HEK293T (cell line): ENCODE measurements at places on chromosomes 1 and 21.
A peak's percentile ranks its signal among the peaks of the same experiment; 100 is the strongest.

GRCh38 chr1:65066766-65067490, 81.1 kb upstream of the AK4 start:
- peak; percentile 77 for DNase-seq

- DNase-seq, result no peak
Measured at GRCh38 chr1:223635236-223635635, 30.3 kb downstream of the CAPN8 start.

GRCh38 chr21:32547018-32547417, 38.3 kb downstream of the TCP10L start:
- no peak for DNase-seq

DNA sequence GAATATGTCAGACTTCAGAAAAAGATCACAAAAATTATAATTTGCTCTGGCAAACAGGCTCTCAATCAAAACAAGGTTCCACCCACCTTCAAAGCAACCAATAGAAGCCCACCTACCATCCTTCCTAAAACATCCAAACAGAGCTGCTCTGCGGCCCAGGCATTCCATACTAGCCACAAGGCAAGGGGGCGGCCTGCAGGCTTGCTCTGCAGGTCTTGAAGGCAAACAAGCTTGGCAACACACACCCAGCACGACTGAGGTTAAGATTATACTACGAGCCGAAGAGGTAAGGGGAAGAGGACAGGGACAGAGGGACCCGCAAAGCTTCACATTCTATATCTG, 207.3 kb downstream of the SLC45A1 start:
- peak; percentile 21 for DNase-seq

DNA sequence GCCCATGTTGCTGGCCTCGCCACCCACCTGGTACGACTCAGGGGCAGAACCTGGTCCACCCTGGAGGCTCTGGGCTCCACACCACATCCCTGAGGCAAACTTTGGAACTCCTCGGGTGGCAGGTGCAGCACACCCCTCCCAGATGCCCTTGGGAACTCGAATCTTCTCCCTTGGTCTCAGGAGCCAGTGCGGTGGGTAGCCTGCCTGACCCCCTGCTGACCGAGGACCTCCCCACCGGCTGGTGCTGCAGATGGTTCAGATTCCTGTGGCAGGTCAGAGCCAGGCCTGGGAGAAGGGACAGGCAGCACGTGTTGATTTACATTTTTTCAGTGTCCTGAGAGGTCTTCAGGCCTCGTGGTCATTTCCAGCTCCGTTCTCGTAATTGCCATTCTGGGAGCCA, 6.3 kb upstream of the CFAP410 start:
- no peak for DNase-seq

DNA sequence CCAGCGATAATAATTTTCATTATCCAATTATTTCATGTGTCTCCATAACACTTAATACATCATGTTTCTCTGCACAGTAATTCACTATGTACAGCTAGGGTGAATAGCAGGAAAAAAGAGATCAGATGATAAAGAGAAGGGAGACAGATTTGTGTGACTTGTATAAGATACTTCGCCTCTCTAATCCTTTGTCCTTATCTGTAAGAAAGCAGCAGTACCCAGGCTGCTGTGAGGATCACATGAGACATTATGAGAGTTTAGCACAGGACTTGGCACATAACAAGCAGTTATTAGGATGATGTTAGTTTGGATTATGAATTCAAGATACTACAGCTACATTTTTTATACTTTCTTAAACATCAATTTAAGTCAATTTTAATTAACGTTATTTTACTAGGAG, 6.3 kb downstream of the ERG start:
- no peak for DNase-seq

- no peak for DNase-seq
Measured at GRCh38 chr1:116321766-116322175, 51.3 kb upstream of the ATP1A1 start.

- no peak for DNase-seq
Measured at GRCh38 chr1:13538832-13539231, 25.0 kb upstream of the LRRC38 start.

DNA sequence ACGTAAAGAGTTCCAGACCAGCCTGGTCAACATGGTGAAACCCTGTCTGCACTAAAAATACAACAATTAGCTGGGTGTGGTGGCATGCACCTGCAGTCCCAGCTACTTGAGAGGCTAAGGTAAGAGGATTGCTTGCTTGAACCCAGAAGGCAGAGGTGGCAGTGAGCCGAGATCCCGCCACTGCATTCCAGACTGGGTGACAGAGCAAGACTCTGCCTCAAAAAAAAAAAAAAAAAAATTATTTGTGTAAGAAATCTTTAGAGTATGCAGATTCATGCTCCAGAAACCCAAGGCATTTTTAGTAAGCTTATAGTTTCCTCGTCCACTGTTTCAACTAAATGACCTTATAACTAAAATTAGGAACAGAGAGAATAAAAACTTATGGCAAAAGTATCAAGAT, 51.3 kb downstream of the ABL2 start:
- no peak for DNase-seq

DNA sequence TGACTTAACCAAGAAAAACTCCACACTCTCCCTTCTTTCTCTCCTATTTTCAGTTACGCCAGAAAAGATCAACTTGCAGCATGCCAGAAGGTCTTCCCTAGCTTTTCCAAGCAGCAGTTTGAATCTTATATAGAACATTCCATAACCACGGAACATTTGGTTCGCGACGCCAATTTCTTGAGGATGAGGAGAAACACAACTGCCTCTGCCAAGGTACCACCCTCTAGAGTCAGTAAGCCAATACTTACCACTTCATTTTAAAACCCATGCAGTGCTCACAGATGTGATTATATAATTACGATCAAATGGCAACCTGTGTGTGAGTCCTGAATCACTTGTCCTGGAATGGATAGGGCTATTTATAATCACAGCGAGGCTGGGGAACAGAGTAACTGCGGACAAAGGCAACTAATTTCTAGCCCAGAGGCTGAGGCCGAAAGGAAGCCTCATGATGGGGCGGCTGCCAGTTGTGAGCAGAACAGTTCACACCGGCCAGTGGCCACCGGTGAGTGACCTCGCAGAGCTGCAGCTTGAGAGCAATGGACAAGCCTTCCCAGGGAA, 43.2 kb upstream of the BACE2 start:
- DNase-seq, result no peak

GRCh38 chr1:197638316-197638715, 137.0 kb downstream of the DENND1B start:
- DNase-seq, result no peak

DNA sequence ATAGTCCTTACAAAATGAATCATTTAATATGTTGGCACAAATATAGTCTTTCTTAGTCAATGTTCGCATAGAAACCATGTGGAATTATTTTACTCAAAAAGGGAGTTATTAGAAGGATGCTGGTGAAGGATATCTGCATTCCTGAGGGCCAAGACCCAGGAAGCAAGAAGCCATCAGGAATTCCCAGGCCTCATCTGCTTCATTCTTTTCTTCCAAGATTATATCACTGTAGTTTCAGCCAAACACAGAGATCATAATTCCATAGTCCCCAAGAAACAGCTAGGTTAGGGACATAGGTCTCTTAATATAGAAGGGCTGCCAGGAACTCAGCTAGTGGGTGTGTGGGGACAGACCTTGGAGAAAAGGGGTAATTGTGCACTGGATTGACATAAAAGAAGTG, 28.6 kb upstream of the DISC1 start:
- DNase-seq, result no peak

GRCh38 chr1:104163912-104164476, 414.3 kb downstream of the AMY1C start:
- no peak for DNase-seq

GRCh38 chr1:170157820-170158219, 12.1 kb downstream of the NTMT2 start:
- DNase-seq, result no peak

DNA sequence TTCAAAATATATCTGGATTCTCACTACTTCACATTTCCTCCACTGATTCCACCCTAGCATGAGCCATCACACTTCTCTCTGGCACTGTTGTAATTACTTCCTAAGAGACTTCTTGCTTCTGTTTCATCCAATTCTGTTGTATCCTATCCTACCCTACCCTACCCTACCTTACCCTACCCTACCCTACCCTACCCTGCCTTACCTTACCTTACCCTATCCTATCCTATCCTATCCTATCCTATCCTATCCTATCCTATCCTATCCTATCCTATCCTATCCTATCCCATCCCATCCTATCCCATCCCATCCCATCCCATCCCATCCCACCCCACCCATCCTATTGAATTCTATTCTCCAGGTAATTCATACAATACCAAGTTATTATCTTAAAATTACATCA, 29.7 kb downstream of the KCNA2 start:
- DNase-seq, result no peak

GRCh38 chr1:71231751-71232150, 150.9 kb upstream of the ZRANB2 start:
- DNase-seq, result no peak

DNA sequence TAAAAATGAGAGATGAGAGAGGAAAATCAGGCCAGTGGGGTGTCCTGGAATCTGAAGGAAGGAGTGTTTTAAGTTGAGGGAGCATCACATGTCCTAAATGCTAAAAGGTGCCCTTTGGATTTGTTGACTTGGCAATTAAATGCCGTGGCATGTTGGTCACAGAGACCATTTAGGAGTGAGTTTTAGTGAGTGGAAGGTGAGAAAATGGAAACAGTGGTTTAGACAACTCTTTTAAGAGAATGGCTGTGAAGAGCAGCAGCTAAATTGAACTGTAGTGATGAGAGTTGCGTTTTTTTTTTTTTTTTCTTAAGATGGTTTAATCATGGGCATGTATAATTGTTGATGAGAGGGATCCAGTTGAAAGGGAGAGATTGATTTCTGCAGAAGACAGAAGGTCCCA, 95.0 kb downstream of the S1PR1 start:
- no peak for DNase-seq

DNA sequence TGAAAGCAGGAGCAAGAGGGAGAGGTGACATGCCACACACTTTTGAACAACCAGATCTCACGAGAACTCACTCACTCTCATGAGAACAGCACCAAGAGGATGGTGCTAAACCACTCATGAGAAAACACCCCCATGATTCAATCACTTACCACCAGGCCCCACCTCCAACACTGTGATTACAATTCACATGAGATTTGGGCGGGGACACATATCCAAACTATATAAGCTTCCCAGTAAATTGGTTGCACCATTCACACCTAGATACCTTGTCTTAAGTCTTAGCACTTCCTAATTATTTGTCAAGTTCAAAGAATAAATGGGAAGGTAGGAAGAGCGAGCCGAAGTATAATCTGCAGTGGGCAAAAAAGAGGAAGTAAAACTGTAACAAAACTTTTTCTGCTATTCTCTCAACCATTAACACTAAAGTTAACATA, 34.3 kb downstream of the AMY1C start:
- no peak for DNase-seq

- DNase-seq, result no peak
Measured at GRCh38 chr1:97120806-97121205, 399.2 kb downstream of the PTBP2 start.

GRCh38 chr1:161285113-161285512, 24.7 kb downstream of the MPZ start:
- DNase-seq, result no peak

- peak; percentile 52 for DNase-seq
Measured at GRCh38 chr1:226201029-226201593, 14.6 kb upstream of the ACBD3 start.

- peak; percentile 49 for DNase-seq
Measured at GRCh38 chr1:243421784-243422183, 165.9 kb downstream of the SDCCAG8 start.

DNA sequence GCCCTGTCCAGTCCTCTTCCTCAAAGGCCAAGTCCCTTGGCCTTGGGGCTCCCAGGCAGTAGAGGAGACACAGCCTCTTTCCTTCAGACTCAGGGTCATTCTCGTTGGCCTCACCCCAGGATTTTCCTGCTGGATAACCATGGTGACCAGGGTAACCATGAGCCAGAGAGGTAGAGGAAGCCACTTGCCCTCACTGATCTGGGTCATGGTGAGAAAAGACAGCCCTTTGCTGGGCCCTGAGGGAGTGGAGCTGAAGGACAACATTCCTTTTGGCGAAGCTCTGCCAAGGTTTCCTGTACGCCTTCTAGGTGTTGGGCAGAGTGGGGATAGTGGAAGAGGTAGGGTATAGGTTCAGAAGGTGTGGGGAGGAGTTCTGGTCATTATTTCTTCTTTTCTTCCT, 53.1 kb upstream of the WNT4 start:
- DNase-seq, result no peak

GRCh38 chr1:209840611-209841010, 12.8 kb downstream of the UTP25 start:
- no peak for DNase-seq

DNA sequence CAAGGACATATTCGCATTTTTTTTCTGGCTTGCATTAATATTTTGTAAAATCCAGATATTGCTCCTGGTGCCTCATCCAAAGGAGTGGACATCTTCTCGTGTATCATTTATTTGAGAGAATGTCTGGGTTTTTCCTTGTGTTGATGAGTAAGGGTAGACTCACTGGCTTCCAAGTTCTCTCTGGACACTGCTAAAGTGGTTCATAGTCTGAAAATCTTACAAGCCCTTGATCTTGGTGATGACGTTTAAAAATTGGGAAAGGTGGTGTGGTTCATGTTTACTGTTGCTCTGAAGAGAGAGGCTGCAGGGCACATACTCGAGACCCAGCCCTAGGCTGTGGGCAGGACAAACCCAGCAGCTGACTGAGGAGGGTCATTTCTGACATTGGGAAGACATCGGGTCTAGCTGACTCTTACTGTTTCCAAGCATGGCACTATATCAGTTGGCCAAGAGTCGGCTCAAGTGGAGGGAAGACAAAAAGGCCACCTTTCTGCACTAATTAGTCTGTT, 296.2 kb downstream of the LMX1A start:
- DNase-seq, result no peak

- DNase-seq, result no peak
Measured at GRCh38 chr1:51316846-51317120, 13.6 kb downstream of the TTC39A start.

GRCh38 chr1:148318123-148318903, 164.8 kb downstream of the PPIAL4G start:
- DNase-seq, result no peak

- DNase-seq, result no peak
Measured at GRCh38 chr1:66346873-66347272, 187.1 kb upstream of the SGIP1 start.

GRCh38 chr1:172906778-172907592, 143.8 kb downstream of the TNFSF18 start:
- DNase-seq, result no peak

- DNase-seq, result peak; percentile 60
Measured at GRCh38 chr1:236502972-236503639, 20.7 kb upstream of the LGALS8 start.

- no peak for DNase-seq
Measured at GRCh38 chr1:98278055-98278454, 357.2 kb upstream of the DPYD start.

- DNase-seq, result no peak
Measured at GRCh38 chr1:86289161-86289560, 107.0 kb downstream of the ODF2L start.

DNA sequence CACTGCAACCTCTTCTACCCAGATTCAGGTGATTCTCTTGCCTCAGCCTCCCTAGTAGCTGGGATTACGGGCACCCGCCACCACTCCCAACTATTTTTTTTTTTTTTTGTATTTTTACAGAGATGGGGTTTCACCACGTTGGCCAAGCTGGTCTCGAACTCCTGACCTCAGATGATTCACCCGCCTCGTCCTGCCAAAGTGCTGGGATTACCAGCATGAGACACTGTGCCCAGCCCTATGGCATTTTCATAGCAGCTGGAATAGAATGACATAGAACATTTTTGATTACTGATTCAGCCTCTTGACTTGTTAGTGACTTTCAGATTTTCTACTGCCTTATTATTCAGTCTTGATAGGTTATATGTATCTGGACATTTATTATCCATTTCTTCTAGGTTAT, 1046.2 kb downstream of the AMY1C start:
- no peak for DNase-seq
